ENCODE measurements at places on chromosomes 6 and 20.

DNA sequence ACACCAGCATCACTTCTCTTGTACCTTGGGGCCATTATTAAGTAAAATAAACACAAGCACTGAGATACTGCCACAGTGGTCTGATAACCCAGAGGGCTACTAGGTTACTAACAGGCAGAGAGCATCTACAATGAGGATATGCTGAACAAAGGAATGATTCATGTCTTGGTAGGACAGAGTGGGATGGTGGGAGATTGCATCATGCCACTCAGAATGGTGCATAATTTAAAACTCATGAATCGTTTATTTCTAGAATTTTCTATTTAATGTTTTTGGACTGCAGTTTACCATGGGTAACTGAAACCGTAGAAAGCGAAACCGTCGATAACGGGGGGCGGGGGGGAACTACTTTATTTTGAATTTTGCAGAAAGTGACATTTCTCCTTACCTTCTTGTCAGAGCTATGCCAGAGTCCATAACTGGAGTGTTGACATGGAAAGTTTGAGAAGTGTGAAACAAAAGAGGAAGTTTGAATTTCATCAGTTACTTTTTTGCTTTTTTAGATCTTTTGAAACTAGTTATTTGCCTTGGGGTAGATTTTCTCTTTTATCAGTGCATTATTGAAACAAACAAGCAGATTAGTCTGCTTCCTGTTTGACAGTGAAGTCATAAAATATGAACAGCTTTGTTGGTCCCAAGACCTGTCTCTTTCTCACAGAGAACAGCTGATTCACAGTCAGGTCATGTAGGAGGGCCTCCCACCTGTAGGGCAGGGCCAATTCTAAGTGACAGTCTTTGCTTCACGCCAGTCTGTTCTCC lies 124.9 kb downstream of the KLHL32 start:
- DNase-seq, result no peak

DNA sequence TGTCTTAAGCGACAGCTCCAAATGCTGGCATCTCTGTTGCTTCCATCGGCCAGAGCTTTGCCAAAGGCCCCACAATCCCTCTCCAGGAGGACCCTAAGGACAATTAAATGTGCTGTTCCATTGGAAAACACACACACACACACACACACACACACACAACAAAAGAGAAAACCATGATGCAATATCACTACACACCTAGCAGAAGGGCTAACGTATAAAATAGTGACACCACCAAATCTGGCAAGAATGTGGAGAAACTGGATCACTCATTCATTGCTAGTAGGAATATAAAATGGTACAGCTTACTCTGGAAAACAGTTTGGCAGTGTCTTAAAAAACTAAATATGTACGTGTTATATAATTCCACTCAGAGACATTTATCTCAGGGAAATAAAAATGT lies 13.0 kb upstream of the TMEM14A start:
- DNase-seq, result no peak

- DNase-seq, result no peak
These were observed 14.9 kb downstream of the TMEM170B start for GRCh38 chr6:11552442-11552841.

- no peak for DNase-seq
These were observed 928.9 kb downstream of the EYS start for GRCh38 chr6:64777941-64778785.

GRCh38 chr6:146598772-146599405 lies at the start of gene ADGB:
Gene ADGB, plus strand, starts transcription at chr6:146598972. Its CDS starts 69 bp downstream, at chr6:146599041.
- DNase-seq, result no peak

DNA sequence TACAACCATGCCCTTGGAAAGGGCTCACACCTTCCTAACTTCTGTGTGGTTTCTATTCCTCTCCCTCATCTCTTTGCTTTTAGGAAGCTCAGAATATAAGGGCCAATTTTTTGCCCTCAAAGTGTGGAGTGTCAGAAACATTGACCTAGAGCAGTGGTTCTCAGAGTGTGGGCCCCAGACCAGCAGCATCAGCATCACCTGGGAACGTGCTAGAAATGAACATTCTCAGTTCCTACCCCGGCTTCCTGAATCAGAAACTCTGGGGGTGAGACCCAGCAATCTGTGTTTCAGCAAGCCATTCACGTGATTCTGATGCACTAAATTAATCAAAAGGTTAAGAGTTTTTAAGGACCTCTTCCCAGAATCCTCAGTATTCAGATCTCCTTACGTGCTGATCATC lies 47.9 kb upstream of the IL17A start:
- no peak for DNase-seq

- DNase-seq, result no peak
These were observed 1074.4 kb upstream of the FLRT3 start for GRCh38 chr20:15411781-15412180.
